ENCODE measurements at places on chromosomes 16 and 17. TPM values are rescaled to one million over a fixed set of nuclear protein-coding genes. Genes with fewer than 3 reads are reported as not detected.

VAT1L gene
- not detected for total RNA-seq

DNA sequence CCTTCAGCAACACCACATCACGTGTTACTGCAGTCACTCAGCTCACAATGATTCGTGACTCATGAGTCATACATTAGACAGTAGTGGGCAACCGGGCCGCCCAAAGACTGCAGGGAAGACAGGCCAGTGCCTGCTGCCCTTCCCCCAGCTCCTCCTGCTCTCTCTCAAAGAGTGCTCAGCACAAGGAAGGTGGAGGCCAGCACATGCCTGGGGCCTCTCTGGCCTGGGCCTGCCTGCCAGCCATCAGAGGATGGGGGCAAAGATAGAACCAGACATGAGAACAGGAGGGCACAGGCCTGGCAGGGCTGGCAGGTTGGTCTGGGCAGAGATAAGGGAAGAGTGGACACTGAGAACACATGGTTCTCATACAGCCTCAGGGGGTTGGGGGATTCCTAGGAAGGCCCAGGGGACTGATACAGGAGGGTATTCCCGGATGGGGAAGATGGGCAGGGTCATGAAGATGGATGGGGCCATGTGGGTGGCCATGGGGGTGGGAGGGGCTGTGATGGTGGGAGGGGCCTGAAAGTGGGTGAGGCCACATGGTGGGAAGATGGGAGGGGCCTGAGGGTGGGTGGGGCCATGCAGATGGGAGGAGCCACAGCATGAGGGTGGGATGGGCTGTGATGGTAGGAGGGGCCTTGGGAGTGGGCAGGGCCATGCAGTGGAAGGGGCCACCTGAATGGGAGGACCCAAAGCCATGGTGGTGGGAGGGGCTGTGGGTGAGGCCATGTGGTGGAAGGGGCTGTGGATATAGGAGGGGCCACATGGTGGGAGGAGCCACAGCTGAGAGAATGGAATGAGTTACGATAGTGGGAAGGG, 29.0 kb downstream of the KATNB1 start:
- H3K4me3 ChIP-seq = no peak overlapping the region
- H3K36me3 ChIP-seq = no peaks in the 10 kb centered on the region
- no peaks in the 10 kb centered on the region for H3K4me1 ChIP-seq
- H3K27ac ChIP-seq = no peak overlapping the region
- peak; percentile 32 for DNase-seq

SALL1 gene
- total RNA-seq = not detected

- DNase-seq = no peak
- no peaks in the 10 kb centered on the region for H3K36me3 ChIP-seq
- H3K4me1 ChIP-seq = no peaks in the 10 kb centered on the region
- H3K27me3 ChIP-seq = no peaks in the 10 kb centered on the region
- no peak overlapping the region for H3K27ac ChIP-seq
Measured at GRCh38 chr17:542943-543342, 171.7 kb downstream of the VPS53 start.

- H3K4me3 ChIP-seq = no peak overlapping the region
- H3K4me1 ChIP-seq = no peaks in the 10 kb centered on the region
- H3K36me3 ChIP-seq = no peaks in the 10 kb centered on the region
- no peak for DNase-seq
- H3K27ac ChIP-seq = no peak overlapping the region
Measured at GRCh38 chr16:47907109-47907508, 248.7 kb downstream of the ABCC12 start.

DNA sequence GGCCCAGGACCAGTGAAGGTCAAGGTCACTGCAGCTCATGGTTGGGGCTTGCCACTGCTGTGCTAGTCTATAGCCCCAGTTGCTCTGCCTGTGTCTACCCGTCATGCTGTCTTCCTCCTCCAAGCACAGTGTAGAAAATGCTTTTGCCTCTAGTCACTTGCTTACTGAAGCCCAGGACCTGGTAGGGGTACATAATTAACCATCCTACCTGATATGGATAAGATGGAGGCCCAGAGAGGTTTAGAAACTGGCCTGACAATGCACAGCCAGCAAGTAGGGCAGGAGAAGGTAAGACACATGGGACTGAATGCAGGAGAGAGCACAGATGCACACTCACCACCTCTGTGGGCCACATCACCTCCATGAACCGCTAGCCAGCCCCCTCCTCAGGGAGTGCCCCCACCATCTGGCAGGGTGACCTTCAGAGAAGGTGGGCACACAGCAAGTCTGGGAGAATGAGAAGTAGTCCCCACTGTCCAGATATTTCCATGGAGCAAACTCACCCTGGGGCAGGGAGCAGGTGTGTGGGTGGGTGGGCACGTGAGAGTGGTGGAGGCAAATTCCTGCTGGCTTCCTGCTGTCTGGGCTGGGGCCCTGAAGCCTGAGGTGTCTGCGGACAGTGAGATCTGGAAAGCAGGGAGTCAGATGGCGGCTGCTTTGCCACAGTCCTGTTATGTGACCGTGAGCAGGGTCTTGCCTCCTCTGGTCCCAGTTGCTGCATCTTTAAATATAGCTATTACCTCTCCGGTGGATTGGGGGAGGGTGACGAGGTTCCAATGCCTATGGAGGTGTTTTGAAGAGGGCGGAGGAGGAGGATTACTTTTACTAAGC, 1.0 kb downstream of the CX3CL1 start:
- H3K36me3 ChIP-seq = no peaks in the 10 kb centered on the region
- H3K4me3 ChIP-seq = peak overlapping the region; percentile 66
- peaks cover 5% of the 10 kb centered on the region for H3K27me3 ChIP-seq
- H3K27ac ChIP-seq = peak overlapping the region; percentile 71

- peaks cover 12% of the 10 kb centered on the region for H3K36me3 ChIP-seq
- H3K4me1 ChIP-seq = no peaks in the 10 kb centered on the region
- H3K27me3 ChIP-seq = no peaks in the 10 kb centered on the region
Measured at GRCh38 chr17:27873746-27874145, 19.4 kb downstream of the LYRM9 start.

SCGB1C2 gene
- total RNA-seq = not detected

- no peak overlapping the region for H3K4me3 ChIP-seq
- no peaks in the 10 kb centered on the region for H3K36me3 ChIP-seq
- H3K27me3 ChIP-seq = no peaks in the 10 kb centered on the region
- H3K27ac ChIP-seq = no peak overlapping the region
- H3K4me1 ChIP-seq = peaks cover 7% of the 10 kb centered on the region
Measured at GRCh38 chr16:48121276-48121675, 34.5 kb downstream of the ABCC12 start.

GRCh38 chr17:73571511-73572130, 72.6 kb downstream of the SDK2 start:
- no peaks in the 10 kb centered on the region for H3K36me3 ChIP-seq
- no peak overlapping the region for H3K27ac ChIP-seq
- H3K27me3 ChIP-seq = peaks cover 1% of the 10 kb centered on the region

- no peak overlapping the region for H3K4me3 ChIP-seq
- no peaks in the 10 kb centered on the region for H3K27me3 ChIP-seq
- no peak overlapping the region for H3K27ac ChIP-seq
- no peaks in the 10 kb centered on the region for H3K36me3 ChIP-seq
Measured at GRCh38 chr17:9532715-9533114, 42.9 kb downstream of the STX8 start.

ENPP7 gene
- not detected for total RNA-seq

TMEM114 gene
- not detected for total RNA-seq

- H3K27ac ChIP-seq = no peak overlapping the region
- DNase-seq = no peak
- no peaks in the 10 kb centered on the region for H3K27me3 ChIP-seq
- H3K4me1 ChIP-seq = no peaks in the 10 kb centered on the region
- no peak overlapping the region for H3K4me3 ChIP-seq
- no peaks in the 10 kb centered on the region for H3K36me3 ChIP-seq
Measured at GRCh38 chr16:60405286-60405685, 1631.0 kb downstream of the CDH8 start.

DNA sequence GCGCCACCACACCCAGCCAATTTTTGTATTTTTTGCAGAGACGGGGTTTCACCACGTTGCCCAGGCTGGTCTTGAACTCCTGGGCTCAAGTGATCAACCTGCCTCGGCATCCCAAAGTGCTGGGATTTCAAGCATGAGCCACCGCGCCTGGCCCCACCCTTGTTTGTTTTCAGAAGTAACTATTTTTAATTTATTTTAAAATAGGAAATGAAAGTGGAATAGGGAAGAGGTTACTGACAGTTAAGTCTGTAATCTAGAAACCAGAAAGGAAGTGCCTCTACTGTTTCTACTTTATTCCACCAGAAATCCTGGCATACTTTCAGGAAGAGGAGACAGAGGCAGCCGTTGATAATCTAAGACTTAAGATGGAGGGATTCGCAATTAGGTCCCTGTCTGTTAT, 225.6 kb downstream of the TANC2 start:
- H3K4me3 ChIP-seq = no peak overlapping the region
- no peaks in the 10 kb centered on the region for H3K4me1 ChIP-seq
- H3K36me3 ChIP-seq = no peaks in the 10 kb centered on the region
- no peak overlapping the region for H3K27ac ChIP-seq
- peak; percentile 55 for DNase-seq

NOG gene
- total RNA-seq = 6.5 TPM

- no peaks in the 10 kb centered on the region for H3K4me1 ChIP-seq
- no peak overlapping the region for H3K4me3 ChIP-seq
- no peaks in the 10 kb centered on the region for H3K27me3 ChIP-seq
- H3K36me3 ChIP-seq = no peaks in the 10 kb centered on the region
Measured at GRCh38 chr17:58447039-58447975, 30.0 kb upstream of the RNF43 start.

GRCh38 chr16:66690106-66690847, 6.3 kb downstream of the CMTM4 start:
- H3K27ac ChIP-seq = no peak overlapping the region
- H3K27me3 ChIP-seq = no peaks in the 10 kb centered on the region
- H3K36me3 ChIP-seq = no peaks in the 10 kb centered on the region
- no peak overlapping the region for H3K4me3 ChIP-seq

TMIGD1 gene
- not detected for total RNA-seq

CENPX gene
- 15.9 TPM for total RNA-seq

SHPK gene
- 2.5 TPM for total RNA-seq

DNA sequence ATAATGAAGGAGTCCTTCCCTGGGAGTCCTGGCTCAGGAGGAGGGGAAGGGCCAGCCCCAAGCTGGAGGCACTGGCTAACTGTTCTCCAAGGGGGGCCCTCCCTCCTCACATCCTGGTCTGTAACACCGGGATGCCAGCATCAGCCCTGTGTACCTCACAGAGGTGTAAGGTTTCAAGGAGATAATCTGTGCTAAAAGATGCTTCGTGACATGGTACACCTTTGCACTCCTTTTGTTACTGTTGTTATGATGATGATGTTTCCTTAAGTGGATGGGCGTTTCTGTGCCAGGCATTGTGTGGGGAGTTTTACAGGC, 236.7 kb upstream of the TNRC6C start:
- DNase-seq = no peak
- no peaks in the 10 kb centered on the region for H3K36me3 ChIP-seq
- H3K4me1 ChIP-seq = no peaks in the 10 kb centered on the region
- H3K4me3 ChIP-seq = no peak overlapping the region

DNA sequence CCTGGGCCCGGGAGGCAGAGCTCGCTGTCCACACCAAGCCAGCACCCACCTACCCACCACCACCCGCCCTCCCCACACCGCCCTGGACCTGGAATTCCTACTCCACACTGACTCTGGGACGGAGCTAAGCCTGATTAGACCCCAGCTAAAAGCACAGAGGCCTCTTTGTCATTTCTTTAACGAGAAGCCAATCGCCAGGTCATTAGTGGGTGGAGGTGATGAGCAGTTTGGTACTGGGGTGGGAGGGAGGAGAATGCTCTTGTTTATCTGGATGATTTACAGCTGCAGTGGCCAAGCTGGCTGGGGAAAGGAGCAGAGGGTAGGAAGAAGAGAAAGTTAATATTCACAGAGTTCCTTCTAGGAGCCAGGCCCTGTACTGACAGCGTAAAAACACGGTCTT, 6.0 kb upstream of the BHLHA9 start:
- no peak overlapping the region for H3K27ac ChIP-seq
- H3K36me3 ChIP-seq = no peaks in the 10 kb centered on the region
- H3K27me3 ChIP-seq = no peaks in the 10 kb centered on the region
- peaks cover 8% of the 10 kb centered on the region for H3K4me1 ChIP-seq

CNP gene
- total RNA-seq = 21.0 TPM

GRCh38 chr16:23907903-23908302, 72.1 kb downstream of the PRKCB start:
- H3K27me3 ChIP-seq = no peaks in the 10 kb centered on the region
- H3K27ac ChIP-seq = no peak overlapping the region
- no peak overlapping the region for H3K4me3 ChIP-seq
- no peaks in the 10 kb centered on the region for H3K36me3 ChIP-seq

TNFRSF13B gene
- not detected for total RNA-seq

DNA sequence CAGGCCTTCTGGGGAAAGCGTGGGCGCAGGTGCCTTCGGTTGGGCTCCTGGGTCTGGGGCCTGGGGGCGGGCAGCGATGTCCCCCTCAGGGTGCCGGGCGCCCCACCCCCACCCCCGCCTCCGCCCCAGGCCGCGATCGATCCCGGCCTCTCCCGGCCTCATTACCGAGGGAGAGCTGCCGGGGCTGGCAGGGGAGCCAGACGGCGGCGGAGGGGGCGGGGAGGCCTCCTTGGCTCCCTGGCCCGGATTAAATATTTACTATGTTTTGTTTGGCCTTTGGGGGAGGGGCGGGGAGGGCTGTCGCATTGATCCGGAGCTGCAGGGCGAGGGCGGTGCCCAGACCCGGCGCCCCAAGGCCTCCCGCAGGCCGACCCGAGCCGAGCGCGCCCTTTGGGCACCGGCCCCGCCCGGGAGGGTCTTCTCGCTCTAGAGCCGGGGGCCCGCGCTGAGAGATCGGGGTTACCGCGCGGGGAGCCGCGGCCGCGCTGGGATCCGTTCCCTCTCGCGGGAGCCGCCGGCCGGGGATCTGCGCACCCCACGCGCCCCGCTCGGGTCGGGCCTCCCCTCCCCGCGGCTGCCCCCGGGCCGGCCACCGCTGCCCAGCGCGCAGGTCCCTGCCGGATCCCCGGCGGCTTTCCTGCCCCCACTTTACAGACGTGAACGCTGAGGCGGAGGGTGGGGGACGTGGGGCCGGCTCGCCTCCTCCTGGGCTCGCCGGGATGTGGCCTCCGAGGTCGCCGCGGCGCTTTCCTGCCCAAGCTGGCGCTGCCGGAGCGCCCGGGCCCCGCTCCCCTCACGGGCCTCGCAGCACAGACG, 27.0 kb downstream of the RTN4RL1 start:
- H3K4me1 ChIP-seq = peaks cover 42% of the 10 kb centered on the region
- peaks cover 6% of the 10 kb centered on the region for H3K27me3 ChIP-seq
- H3K27ac ChIP-seq = peak overlapping the region; percentile 92
- peak; percentile 40 for DNase-seq
- H3K4me3 ChIP-seq = peak overlapping the region; percentile 75

DNA sequence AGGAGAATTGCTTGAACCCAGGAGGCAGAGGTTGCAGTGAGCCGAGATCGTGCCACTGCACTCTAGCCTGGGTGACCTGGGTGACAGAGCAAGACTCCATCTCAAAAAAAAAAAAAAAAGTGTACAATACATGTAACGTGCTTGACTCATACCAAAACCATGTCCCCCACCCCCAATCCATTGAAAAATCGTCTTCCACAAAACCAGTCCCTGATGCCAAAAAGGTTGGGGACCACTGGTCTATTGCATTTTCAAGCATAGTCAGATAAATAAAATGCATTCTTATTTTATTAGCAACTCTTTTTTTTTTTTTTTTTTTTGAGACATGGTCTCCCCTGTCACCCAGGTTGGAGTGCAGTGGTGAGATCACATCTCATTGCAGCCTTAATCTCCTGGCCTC, 52.1 kb downstream of the COPRS start:
- DNase-seq = no peak
- no peak overlapping the region for H3K4me3 ChIP-seq
- no peaks in the 10 kb centered on the region for H3K4me1 ChIP-seq
- H3K27me3 ChIP-seq = no peaks in the 10 kb centered on the region
- no peak overlapping the region for H3K27ac ChIP-seq

Measured in psoas muscle (tissue), 8 donors.